Activated CD8-positive, alpha-beta memory T cell treated with anti-CD3 and anti-CD28 coated beads, Interleukin-2, amount 10 ng/mL, durations not matched to agents 7 days and 5 days (primary cell): ENCODE measurements at places on chromosomes 1 and 21. TPM values are rescaled to one million over a fixed set of nuclear protein-coding genes. Genes with fewer than 3 reads are reported as not detected.

GRCh38 chr1:210347112-210347511 lies 18.4 kb downstream of the HHAT start:
- no peak for DNase-seq

GRCh38 chr1:7389201-7389905 lies 381.7 kb upstream of the VAMP3 start:
- peak; percentile 23 for DNase-seq

DNA sequence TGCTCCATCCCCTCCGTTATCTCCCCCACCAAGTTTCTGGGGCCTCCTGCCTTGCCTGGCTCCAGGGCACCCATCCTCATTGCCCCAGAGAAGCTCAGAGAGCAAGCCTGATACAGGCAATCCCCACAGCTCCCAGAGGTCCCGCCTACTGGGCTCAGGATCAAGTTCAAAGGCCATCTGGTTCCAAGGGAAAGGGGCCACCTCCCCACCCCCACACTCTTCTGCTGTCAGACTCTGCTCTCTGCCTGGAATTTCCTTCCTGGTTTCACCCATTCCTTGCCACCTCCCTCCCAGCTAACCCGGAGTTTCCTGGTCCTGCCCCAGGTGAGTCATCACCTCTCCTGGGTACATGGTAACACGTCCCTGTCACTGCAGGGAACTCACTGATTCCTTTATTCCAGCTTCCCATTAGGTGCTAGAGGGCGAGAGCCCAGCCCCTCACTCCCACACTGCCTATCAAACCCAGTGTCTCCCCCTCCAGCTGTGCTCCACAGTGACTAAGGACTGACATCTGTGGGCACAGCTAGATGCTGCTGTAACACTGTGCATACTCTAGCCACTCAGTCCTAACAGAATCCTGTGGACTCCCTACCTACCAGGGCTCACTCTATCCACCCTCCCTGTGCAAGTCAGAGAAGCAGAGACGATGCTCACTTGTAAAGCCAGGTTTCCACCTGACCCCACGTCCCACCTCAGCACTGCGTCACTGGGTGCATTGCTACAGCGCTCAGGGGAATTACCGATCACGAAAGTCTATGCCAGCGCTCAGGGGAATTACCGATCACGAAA lies 21.8 kb downstream of the RSPH1 start:
- DNase-seq: peak; percentile 36

DNA sequence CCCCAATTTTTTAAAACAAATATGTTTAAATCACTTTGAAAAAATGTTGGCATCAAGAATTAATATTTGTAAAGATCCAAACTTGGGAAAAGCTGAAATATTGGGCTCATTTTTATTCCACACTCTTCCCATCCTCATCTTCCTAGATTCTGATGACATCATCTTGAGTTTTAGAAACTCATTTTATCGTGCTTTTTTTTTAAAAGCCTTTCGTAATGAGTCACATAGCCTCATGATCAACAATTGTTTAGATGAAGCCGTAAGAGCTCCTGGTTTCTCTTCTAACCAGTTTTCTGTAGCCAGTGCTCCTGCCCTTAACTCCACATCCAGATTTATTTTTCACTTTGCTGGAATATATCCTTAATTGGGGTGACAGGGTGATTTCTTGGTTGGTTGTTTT lies 78.6 kb downstream of the POFUT2 start:
- no peak for DNase-seq

- no peak for DNase-seq
These were observed 132.5 kb upstream of the FGGY start for GRCh38 chr1:59164371-59164770.

DNA sequence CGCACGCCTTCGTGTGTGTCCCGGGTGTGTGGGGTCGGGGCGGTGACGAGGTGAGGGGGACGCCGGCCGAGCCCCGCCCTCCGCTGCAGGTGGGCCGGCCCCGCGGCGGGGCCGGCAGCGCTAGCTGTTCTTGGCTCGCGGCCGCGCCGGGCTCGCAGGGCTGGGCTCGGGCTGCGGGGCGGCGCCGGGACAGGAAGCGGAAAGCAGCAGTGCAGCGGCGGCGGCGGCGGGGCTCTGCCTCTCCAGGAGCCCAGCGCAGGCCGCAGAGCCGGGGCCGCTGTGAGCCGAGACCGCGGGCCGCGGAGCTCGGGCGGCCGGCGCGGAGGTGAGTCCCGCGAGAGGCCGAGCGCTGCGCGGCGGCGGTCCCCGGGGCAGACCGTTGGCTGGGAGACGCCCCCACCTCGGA lies at the start of gene VANGL1:
Gene VANGL1 (plus strand): TSS at position 209 of the 406 bp plus-strand sequence. CDS start 9,444 bp downstream, outside the sequence.
- peak; percentile 75 for DNase-seq

DNA sequence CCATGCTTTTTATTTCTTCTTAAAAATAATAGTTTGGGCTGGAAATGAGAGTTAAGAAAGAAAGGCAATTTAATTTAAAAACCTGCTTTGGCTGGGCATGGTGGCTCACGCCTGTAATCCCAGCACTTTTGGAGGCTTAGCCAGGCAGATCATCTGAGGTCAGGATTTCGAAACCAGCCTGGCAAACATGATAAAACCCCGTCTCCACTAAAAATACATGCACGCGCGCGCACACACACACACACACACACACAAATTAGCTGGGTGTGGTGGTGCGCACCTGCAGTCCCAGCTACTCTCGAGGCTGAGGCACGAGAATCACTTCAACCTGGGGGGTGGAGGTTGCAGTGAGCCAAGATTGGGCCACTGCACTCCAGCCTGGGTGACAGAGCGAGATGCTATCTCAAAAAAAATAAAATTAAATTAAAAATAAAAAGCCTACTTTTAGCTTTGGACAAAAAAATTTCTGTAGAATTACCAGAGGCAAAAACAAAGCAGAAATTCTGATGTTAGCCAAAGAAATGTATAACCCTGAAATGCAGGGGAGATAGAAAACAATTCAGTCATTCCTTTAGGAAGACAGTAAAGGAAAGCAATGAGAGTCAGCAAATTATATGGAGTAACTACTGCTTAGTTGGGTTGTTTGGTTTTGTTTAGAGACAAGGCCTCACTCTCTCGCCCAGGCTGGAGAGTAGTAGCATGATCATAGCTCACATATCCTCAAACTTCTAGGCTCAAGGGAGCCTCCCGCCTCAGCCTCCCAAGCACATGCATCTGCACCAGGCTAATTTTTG lies 15.7 kb upstream of the IPP start:
- DNase-seq: no peak

Gene SLAMF6
- total RNA-seq: 31.0 TPM

- no peak for DNase-seq
These were observed 14.0 kb downstream of the LPGAT1 start for GRCh38 chr1:211816586-211816985.
